Subcutaneous preadipocyte (primary cell): ENCODE measurements at places on chromosomes 7 and 10. TPM values are rescaled to one million over a fixed set of nuclear protein-coding genes. Genes with fewer than 3 reads are reported as not detected.

Gene IFIT1B
- total RNA-seq: not detected in 2 replicates

Gene PAX4
- total RNA-seq: not detected in 2 replicates

Gene INHBA
- total RNA-seq: 1.5 and 2.5 TPM in 2 replicates

Gene ZNF518A
- total RNA-seq: 10.3 and 11.3 TPM in 2 replicates

Gene GARIN1A
- 0.59 and 0.73 TPM in 2 replicates for total RNA-seq

Gene IL6
- total RNA-seq: 1.1 and 1.2 TPM in 2 replicates

Gene TAS2R41
- total RNA-seq: not detected in 2 replicates

Gene CRHR2
- not detected in 2 replicates for total RNA-seq

Gene CFAP70
- total RNA-seq: 0.39 and 0.73 TPM in 2 replicates

Gene EPDR1
- total RNA-seq: 15.1 and 19.1 TPM in 2 replicates
